ENCODE measurements at places on chromosomes 6 and 20.
A peak's percentile ranks its signal among the peaks of the same experiment; 100 is the strongest.

- DNase-seq, result no peak
Observed at GRCh38 chr20:61815678-61816077, 250.0 kb downstream of the TAF4 start.

- DNase-seq, result peak; percentile 6
Observed at GRCh38 chr6:25389471-25389870, 110.3 kb downstream of the CARMIL1 start.

GRCh38 chr6:34073540-34073939 is 72.3 kb downstream of the GRM4 start:
- DNase-seq, result no peak

DNA sequence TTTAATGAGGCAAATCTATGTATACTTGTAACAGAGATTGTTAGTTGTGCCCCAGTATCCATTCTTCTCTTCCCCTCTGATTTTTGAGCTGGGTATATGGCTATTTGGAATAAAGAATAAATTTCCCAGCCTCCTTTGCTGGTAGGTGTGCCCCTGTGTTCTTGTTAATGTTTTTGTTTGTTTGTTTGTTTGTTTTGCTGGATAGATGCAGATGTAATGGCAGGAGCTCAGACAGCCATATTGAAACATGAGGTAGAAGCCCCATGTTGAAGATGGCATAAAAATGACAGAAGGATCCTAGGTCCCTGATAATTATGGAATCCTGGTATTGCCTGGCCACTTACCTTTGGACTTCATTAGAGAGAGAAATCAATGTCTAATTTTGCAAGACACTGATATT is 19.9 kb upstream of the FKBP5 start:
- DNase-seq, result no peak

- DNase-seq, result no peak
Observed at GRCh38 chr20:19943061-19943521, 74.1 kb upstream of the NAA20 start.

- DNase-seq, result no peak
Observed at GRCh38 chr20:50496773-50497385, 13.3 kb upstream of the PTPN1 start.

DNA sequence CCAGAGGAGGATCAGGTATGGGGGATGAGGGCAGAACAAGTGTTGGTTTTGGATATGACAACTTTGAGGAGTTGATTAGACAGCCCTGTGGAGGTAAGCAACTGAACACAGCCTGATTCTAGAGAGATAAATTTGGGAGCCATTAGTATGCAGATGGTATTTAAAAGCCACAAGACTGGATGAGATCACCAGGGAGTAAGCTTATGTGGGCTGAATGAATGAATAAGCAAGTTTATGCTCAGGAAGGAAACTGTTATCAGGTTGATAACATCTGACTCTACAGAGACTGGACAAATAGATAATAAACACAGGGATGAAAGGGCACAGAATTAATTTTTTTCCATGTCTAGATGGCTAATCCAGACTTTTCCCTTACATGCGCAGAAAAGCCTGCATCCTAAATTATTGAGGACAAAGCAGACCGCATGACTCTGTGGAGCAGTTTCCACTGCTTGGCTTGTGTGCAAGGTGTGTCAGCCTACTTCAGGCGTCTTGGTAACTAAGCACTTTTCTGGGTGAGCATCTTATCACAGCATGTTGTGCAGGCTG is 150.6 kb downstream of the GJA10 start:
- DNase-seq, result no peak

GRCh38 chr6:169723991-169724493 is 258 bp downstream of the PHF10 start:
- DNase-seq, result peak; percentile 34

GRCh38 chr20:57417051-57417689 is 26.0 kb downstream of the RBM38 start:
- no peak for DNase-seq

DNA sequence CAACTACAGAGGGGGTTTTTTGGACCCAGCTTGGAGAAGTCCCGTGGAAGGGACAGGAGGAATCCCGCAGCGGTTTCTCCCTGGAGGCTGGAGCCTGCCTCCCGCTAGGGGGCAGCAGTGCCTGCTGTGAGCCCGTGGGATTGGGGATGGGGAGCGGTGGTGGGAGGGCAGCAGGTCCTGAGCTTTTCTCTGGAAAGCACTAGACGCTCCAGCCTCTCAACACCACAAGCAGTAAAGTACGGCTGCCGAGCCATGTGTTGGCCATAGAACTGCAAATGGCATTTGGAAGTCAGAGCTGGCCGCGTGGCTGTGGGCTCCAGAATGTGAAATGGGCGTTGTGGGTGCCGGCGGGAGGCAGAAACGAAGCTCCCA is 47.8 kb downstream of the GMPR start:
- peak; percentile 7 for DNase-seq

DNA sequence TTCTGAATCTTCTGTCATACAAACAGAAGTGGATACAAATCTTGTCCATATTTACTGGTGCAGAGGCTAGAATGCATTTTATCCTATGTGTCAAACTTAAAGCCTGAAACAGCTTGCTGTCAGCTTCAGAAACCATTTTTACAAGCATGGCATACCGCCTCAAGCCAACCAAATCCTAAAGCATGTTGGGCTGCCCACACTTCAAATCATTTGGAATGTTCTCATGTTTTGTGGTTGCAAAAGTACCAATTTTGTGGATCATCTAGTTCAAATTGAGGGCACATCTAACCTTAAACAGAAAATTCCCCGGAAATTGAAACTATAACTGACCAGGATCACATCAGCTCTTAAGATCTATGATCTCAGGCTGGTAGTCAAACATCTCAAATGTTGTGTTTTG is 3.2 kb downstream of the GPR63 start:
- DNase-seq, result no peak

GRCh38 chr6:156620331-156620730 is 156.8 kb upstream of the ARID1B start:
- no peak for DNase-seq

GRCh38 chr20:49768204-49769047 is 44.2 kb upstream of the SLC9A8 start:
- DNase-seq, result peak; percentile 15

DNA sequence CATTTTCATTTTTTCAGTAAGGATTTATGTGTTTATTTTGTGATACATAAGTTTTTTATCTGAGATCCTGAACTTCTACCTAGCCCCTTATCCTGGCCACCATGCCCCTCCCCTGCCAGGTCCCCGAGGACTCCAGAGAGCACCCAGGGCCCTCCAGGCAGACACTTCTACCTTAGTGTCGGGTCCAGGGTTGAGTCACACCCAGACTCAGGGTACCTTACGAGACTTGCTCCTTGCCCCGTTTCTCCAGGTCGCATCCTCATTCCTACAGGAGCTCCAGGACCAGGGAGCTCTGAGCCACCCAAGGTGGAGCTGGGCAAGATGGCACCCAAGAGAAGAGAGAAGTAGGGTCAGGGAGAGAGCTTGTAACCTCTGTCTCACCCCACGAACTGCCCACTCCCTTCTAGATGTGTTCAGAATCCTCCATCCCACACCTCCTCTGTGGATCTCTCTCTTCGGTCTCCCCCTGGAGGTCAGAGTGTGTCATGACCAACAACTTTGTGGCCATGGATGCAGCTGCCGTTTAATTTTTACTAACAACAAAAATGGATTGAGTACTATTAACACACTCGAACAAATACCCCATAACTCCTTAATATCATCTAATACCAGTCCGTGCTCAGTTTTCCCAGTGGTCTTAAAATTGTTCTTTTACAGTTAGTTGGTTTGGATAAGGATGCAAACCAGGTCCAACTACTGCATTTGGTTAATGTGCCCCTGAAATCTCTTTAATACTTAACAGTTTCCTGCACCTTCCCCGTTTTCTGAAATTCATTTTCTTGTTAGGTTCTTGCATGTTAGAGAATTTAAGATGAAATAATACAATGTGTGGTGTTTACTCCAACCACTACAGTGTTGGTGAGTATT is 130.6 kb upstream of the INSM1 start:
- DNase-seq, result peak; percentile 37

DNA sequence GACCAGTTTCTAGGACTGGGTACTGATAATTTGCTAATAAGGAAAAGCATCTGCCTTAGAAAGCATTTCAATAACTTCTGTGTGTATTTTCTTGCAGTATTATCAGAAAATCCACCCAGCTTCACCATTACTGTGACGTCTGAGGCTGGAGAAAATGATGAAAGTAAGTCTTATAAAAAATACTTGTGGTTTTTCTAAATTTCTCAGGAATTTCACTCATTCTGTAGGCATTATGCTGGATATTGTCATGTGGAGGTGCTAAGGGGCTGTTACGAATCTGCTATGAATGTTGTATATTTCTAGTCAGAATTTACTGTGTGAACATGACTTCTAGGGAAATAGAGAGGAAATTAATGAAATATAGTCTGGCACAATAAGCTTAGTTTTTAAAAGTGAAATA is 8.9 kb downstream of the RWDD1 start:
- DNase-seq, result no peak

DNA sequence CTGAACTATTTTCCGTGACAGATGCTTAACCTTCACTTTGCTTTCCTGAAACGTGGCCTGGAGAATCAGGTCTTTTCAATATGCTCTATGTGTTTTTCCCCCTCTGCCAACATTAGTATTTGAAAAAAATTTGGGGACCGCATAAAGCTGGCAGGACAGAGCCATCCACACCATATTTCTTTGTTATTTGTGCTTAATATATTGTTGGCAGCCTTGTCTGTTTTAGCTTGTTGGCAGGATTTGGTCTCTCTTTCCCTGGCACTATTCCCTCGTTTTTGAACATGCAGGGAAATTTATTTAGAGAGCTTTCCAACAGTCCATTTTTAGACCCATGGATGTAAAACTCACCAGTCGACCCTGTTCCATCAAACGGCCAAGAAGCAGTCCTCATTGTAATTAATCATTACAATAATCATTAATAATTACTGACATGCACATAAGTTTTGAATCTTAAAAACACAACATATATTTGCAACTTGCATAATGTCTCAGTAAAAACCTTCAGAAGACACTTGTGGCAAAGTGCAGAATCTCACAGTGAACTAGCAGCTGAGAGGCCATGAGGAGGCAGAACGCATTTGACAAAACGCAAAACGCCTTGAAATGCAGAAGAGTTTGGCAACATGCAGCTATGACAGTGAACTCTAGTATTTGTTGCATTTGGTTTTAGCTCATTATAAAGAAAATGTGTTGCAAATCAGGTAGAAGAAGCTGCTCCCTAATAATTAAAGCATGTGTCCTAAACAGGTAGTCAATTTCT is 514.2 kb downstream of the C6orf118 start:
- DNase-seq, result no peak

GRCh38 chr6:129767776-129768485 is 58.0 kb upstream of the ARHGAP18 start:
- DNase-seq, result no peak

- DNase-seq, result no peak
Observed at GRCh38 chr6:128474481-128474880, 45.9 kb downstream of the PTPRK start.

DNA sequence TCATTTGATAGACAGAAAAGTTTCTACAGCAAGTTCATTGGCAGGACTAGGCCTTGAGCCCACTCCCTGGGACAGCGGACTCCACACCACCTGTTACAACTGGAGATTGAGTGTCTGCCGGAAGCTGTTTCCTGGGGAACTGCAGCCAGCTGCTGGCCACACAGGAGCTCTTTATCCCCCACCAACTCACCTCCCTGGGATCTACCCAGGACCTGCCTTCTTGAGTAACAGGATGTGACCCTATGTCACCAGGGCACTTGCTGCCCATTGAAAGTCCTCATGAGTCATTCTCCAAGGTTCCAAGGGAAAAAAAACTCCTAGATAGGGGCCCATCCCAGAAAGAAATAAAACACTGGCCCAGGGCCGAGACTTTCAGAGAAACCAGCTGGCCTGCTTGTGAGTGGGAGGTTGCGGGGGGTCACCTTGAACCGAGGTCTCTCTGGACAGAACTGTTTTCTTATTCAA is 37.4 kb upstream of the SLC9A8 start:
- DNase-seq, result peak; percentile 65

DNA sequence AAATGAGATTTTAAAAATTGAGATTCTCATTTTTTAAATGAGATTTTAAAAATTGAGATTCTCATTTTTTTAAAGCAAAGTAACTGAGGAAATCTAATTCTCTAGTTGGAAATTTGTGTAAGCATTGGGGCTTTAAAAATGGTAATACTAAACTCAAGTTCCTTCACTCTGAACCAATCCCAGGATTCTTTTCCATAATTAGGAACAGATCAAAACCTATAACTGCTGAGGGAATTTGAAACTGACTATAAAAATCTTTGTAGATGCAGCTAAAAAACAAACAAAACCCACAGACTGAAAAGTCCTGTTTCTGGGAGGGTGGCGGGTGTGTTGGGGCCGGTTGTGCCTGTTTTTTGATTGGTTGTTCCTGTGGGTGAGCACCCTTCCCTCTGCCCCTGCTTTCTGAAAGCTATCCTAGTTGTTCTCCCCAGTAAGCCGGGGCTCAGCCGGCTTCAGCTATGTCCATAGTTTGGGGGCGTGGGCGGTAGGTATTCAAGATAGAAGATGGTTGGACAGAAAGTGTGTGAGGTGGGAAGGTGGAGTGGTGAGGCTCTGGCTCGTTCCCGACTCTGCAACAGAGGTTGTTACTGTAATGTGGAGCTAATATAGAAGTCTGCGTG is 49.3 kb downstream of the GFRA4 start:
- DNase-seq, result no peak

GRCh38 chr6:124490122-124490521 is 472.1 kb upstream of the RNF217 start:
- no peak for DNase-seq

All from ACHN (cell line).